ENCODE measurements at places on chromosomes 12 and 14. TPM values are rescaled to one million over a fixed set of nuclear protein-coding genes. Genes with fewer than 3 reads are reported as not detected.
A peak's percentile ranks its signal among the peaks of the same experiment; 100 is the strongest.

DNA sequence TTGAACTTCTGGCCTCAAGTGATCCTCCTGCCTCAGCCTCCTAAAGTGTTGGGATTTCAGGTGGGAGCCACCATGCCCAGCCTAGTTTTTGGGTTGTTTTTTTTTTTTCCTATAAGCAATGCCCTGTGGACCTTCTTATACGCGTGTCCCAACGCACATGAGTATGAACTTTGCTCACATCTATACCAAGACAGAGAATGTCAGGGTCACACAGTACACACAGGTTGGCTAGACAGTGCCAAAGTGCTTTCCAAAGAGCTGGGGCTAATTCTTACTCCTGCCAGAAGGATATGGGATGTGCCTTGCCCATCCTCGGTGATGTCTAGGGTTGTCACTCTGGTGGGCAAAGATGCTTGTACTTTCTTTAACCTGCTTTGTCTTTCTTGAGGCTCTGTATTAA is 7.6 kb upstream of the CCDC85C start:
- peak overlapping the region; percentile 89 for H3K27ac ChIP-seq
- no peaks in the 10 kb centered on the region for H3K36me3 ChIP-seq
- DNase-seq, result no peak
- no peaks in the 10 kb centered on the region for H3K27me3 ChIP-seq
- peaks cover 21% of the 10 kb centered on the region for H3K4me1 ChIP-seq

DNA sequence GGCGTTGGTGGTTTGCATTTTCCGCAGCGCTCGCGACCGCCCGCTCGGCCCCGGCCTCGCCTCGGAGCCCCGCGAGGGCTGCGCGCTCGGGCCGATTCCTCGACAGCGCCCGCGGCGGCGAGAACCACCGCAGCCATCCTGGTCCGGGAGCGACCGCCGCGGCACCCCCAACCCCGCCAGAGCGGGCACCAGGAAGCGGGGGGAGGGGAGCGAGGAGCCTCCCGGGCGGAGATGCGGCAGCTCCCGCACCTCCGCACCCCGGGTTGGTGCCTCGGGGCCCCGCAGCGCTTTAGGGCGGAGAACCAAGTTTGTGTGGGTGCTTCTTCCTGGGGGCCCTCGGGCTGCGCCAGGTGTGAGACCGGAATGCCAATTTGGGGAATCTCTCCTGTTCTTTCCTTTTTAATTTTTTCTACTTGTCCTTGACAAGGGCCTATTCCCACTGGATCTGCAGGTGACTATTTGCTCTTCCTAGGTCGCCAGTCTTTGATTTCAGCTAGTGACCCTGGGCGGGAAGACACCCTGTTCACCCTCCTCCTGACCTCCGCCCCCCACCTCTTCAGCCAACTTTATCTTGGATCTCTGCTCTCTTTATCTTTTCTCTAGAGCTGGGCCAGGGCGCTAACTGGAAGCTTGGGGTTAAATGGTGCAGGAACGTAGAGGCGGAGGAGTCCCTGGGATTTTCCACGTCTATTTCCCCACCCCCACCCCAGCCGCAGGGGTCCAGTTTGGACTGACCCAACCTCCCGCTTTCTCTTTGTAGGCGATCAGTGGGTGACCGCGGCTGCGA is at the start of gene SOCS2:
TSS of gene SOCS2 (plus strand) at position 751 of the 787 bp plus-strand sequence. CDS start 223 bp downstream, outside the sequence.
- no peaks in the 10 kb centered on the region for H3K27me3 ChIP-seq
- H3K36me3 ChIP-seq, result peaks cover 16% of the 10 kb centered on the region
- peaks cover 7% of the 10 kb centered on the region for H3K4me1 ChIP-seq

DNA sequence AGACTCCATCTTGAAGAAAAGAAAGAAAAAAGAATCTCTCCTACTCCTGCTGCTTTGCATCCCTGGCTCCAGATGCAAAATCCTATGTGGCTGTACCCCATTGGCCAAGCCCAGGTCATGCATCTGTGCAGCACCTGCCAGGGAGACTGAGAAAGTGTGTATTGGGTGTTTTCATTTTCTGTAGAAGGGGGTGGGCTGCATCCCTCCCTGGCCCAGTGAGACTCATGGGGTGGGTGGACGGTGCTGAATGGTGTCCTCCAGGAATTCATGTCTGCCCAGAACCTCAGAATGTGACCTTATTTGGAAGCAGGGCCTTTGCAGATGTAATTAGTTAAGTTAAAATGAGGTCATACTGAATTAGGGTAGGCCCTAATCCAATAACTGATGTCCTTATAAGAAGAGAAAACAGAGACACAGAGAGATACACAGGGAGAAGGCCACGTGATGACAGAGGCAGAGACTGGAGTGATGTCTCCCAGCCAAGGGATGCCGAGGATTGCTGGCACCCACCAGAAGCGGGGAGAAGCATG is 23.2 kb downstream of the MOAP1 start:
- H3K27ac ChIP-seq, result no peak overlapping the region
- H3K27me3 ChIP-seq, result no peaks in the 10 kb centered on the region
- H3K36me3 ChIP-seq, result no peaks in the 10 kb centered on the region
- no peak for DNase-seq
- H3K4me3 ChIP-seq, result no peak overlapping the region
- no peaks in the 10 kb centered on the region for H3K4me1 ChIP-seq

DNA sequence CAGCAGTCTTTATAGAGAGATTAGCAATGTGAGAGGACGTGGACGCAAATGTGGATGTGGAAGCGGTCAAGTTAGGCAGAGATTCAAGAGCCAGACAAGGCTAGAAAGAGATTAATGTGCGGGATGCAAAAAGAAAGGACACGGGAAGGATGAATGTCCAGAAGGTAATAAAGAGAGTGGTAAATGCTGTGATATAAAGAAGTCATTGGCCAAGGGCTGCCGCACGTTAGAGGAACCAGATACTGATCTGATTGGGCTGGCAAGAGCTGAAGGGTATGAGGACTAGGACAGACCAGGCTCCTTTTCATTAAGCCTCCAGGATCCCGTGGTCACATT is 59.5 kb downstream of the DHRS2 start:
- peak overlapping the region; percentile 19 for H3K4me3 ChIP-seq
- no peaks in the 10 kb centered on the region for H3K27me3 ChIP-seq
- peaks cover 13% of the 10 kb centered on the region for H3K4me1 ChIP-seq
- H3K27ac ChIP-seq, result no peak overlapping the region

DNA sequence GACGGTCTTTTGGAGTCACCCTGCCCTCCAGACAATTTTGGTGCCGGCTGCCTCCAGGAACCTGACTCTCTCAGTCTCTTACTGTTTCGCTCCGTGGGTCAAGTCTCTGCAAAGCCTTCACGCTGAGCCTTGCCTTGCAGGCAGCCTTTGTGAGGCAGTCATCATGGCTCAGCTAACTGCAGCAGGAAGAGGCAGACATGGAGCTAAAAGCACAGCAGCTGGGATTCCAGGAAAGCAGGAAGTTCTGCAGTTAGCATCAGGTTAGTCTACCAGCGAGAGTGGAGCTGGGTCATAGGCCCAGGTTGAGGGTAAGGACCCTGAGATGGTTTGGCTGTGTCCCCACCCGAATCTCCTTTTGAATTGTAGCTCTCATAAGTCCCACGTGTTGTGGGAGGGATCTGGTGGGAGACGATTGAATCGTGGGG is 305.4 kb downstream of the PCNX1 start:
- H3K4me3 ChIP-seq, result no peak overlapping the region
- no peak overlapping the region for H3K27ac ChIP-seq
- H3K36me3 ChIP-seq, result no peaks in the 10 kb centered on the region
- H3K27me3 ChIP-seq, result no peaks in the 10 kb centered on the region

DNA sequence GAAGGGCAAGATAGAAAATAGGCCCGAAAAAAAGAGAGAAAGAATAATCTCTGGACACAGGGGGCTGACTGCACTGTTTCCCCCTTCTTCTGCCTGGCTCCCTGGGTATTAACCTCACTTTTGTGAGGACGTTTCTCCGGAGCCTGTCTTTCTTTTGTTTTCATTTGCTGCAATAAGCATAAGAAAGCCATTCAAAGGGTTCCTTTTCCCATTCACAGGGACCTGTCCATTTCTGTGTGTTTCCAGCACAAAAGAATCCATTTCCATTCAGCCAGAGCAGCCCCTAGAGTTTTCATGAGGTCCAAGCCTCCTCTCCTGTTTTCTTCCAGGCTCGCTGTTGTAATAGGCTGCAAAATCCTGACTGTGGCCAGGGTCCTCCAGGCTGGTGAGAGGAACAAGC is 16.8 kb downstream of the PLXNC1 start:
- H3K27me3 ChIP-seq, result no peaks in the 10 kb centered on the region
- H3K27ac ChIP-seq, result no peak overlapping the region
- no peak overlapping the region for H3K4me3 ChIP-seq
- DNase-seq, result no peak
- no peaks in the 10 kb centered on the region for H3K36me3 ChIP-seq
- H3K4me1 ChIP-seq, result peaks cover 5% of the 10 kb centered on the region

GRCh38 chr14:33430414-33431035 is 491.8 kb downstream of the NPAS3 start:
- no peak for DNase-seq
- no peaks in the 10 kb centered on the region for H3K36me3 ChIP-seq
- H3K27me3 ChIP-seq, result no peaks in the 10 kb centered on the region
- no peak overlapping the region for H3K27ac ChIP-seq

The CLEC6A gene
- not detected for polyA plus RNA-seq

DNA sequence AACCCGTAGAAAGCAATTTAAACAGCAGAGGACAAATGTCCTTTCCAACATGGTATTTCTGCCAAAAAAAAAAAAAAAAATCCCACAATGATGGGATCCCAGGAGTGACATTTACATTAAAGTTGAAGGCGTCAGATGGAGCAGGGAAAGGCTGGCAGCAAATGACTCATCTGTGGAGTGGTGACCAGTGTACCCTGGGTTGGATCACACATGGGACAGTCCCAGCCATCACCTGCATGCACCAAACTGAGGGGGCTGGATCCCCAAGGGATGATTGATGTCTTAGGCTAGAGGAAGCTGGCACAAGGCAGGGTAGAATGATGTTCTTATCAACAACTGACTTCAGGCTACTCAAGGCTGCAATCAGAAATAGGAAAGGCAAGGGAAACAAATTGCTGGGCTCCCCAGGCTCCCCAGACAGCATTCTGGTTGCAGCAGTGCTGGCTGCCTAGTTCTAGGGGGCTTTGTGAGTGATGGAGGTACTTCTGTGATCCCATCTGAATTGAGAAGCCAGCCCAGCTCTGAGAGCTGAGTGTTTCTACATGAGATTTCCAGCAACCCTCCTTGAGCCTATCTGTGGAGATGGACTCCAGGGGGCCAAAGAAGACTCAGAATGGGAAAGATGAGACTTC is 117.9 kb downstream of the DPF3 start:
- no peak overlapping the region for H3K4me3 ChIP-seq
- H3K36me3 ChIP-seq, result no peaks in the 10 kb centered on the region
- H3K4me1 ChIP-seq, result peaks cover 25% of the 10 kb centered on the region
- H3K27ac ChIP-seq, result peak overlapping the region; percentile 64

The OTX2 gene
- polyA plus RNA-seq, result not detected

GRCh38 chr14:79165471-79166090 is 995.4 kb downstream of the NRXN3 start:
- no peak overlapping the region for H3K4me3 ChIP-seq
- H3K27me3 ChIP-seq, result no peaks in the 10 kb centered on the region
- H3K36me3 ChIP-seq, result no peaks in the 10 kb centered on the region
- H3K4me1 ChIP-seq, result no peaks in the 10 kb centered on the region
- H3K27ac ChIP-seq, result no peak overlapping the region

- H3K27ac ChIP-seq, result no peak overlapping the region
- H3K27me3 ChIP-seq, result no peaks in the 10 kb centered on the region
- no peaks in the 10 kb centered on the region for H3K4me1 ChIP-seq
- no peaks in the 10 kb centered on the region for H3K36me3 ChIP-seq
- DNase-seq, result no peak
- H3K4me3 ChIP-seq, result no peak overlapping the region
Observed at GRCh38 chr12:43011383-43011926, 421.9 kb upstream of the PRICKLE1 start.

The RDH16 gene
- 0.34 TPM for polyA plus RNA-seq

GRCh38 chr14:84458881-84459280 is 1071.1 kb upstream of the FLRT2 start:
- no peaks in the 10 kb centered on the region for H3K27me3 ChIP-seq
- no peaks in the 10 kb centered on the region for H3K4me1 ChIP-seq
- DNase-seq, result no peak
- H3K4me3 ChIP-seq, result no peak overlapping the region
- H3K36me3 ChIP-seq, result no peaks in the 10 kb centered on the region

The ACRBP gene
- 4.0 TPM for polyA plus RNA-seq

The COX8C gene
- 0.27 TPM for polyA plus RNA-seq

Data from large intestine (tissue), 12 donors.